ENCODE measurements at places on chromosomes 3 and 15. TPM values are rescaled to one million over a fixed set of nuclear protein-coding genes. Genes with fewer than 3 reads are reported as not detected.

GABRB3 gene
- total RNA-seq = not detected

KLHL40 gene
- total RNA-seq = not detected

SUCNR1 gene
- total RNA-seq = 0.07 TPM

CTXN2 gene
- not detected for total RNA-seq

CLRN1 gene
- total RNA-seq = not detected

PLCB2 gene
- 37.3 TPM for total RNA-seq

DUOX1 gene
- total RNA-seq = 1.2 TPM

SPRED1 gene
- 16.1 TPM for total RNA-seq

XCR1 gene
- not detected for total RNA-seq

STRIT1 gene
- total RNA-seq = not detected

SNRPN gene
- not detected for total RNA-seq

SNX4 gene
- total RNA-seq = 33.1 TPM

TEX55 gene
- total RNA-seq = not detected

PARP15 gene
- 3.4 TPM for total RNA-seq

CMSS1 gene
- 44.3 TPM for total RNA-seq

FBXL2 gene
- total RNA-seq = 11.5 TPM

MYLK gene
- total RNA-seq = 10.7 TPM

EMC7 gene
- 30.5 TPM for total RNA-seq

CCPG1 gene
- 54.6 TPM for total RNA-seq

SLC2A2 gene
- 0.95 TPM for total RNA-seq

PROS1 gene
- 1.3 TPM for total RNA-seq

SPESP1 gene
- not detected for total RNA-seq

B3GALNT1 gene
- total RNA-seq = 25.1 TPM

CNTN6 gene
- total RNA-seq = not detected

EIF1B gene
- 41.3 TPM for total RNA-seq

TMOD2 gene
- 1.0 TPM for total RNA-seq

ANKUB1 gene
- total RNA-seq = not detected

PGBD4 gene
- 1.3 TPM for total RNA-seq
